CD4-positive, alpha-beta T cell treated with Interleukin-4 for 1 hour (primary cell): ENCODE measurements at places on chromosomes 6 and 20.
A peak's percentile ranks its signal among the peaks of the same experiment; 100 is the strongest.

GRCh38 chr6:105372849-105373182, 30.1 kb downstream of the PREP start:
- DNase-seq: no peak

DNA sequence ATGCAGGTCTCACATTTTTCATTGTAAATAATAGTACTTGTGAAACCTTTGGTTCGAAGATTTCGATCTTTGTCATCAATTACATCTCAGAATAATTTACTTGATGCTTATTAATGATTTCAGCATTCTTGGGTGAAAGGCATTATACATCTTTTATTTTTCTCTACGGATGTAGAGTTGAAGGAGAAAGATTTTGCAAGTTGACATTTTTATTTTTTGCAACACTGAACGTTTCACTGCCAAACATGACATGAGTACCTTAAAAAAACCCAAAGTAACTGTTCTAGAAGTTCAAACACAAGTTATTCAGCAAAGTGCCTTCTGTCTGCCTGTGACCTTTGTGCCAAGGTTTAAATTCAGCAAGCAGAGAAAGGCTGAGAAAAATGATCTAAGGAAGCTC, 97.3 kb upstream of the SGK1 start:
- no peak for DNase-seq

- DNase-seq: peak; percentile 8
Measured at GRCh38 chr6:170173335-170173881, 117.5 kb downstream of the DLL1 start.

GRCh38 chr6:26311385-26312095, 53.5 kb upstream of the BTN3A2 start:
- DNase-seq: peak; percentile 72

DNA sequence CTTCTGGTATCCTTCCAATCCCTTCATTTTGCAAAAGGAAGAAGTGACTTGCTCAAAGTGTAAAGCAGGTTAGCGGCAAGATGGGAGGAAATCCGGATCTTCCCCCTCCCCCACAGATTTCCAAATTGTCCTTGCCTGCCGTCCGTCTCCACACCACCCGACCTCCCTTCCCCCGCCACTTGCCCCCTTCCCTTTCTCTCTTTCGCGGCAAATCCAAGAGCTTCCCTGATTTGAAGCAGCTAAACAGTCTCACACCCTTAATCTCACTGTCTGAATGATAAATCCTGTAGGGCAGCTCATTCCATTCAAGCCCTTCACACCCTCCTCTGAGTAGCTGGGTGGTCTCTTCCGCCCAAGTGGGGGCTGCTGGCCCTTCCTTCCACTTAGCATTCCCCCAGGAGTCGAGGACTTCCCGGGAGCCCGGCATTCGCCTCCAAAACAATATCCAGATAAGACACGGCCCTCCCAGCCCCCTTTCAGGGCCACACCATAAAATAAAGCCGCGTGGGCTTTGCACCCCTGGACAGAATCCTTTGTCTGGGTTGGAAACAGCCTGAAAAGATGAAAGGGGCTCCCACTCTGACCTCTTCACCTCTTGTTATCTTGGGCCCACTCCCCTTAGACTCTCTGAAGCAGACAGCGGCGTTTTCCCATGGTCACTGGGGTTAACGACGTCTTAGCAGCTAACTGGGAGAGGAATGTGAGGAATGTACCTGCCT, 44.0 kb upstream of the PIM1 start:
- no peak for DNase-seq

GRCh38 chr20:22525821-22526220, 58.6 kb downstream of the FOXA2 start:
- no peak for DNase-seq

GRCh38 chr6:12490904-12491571, 200.9 kb downstream of the EDN1 start:
- no peak for DNase-seq

- no peak for DNase-seq
Measured at GRCh38 chr6:168219804-168220203, 99.8 kb downstream of the DACT2 start.

- no peak for DNase-seq
Measured at GRCh38 chr6:74705451-74705850, 500.4 kb downstream of the COL12A1 start.

GRCh38 chr6:118706702-118707101, 55.3 kb upstream of the CEP85L start:
- DNase-seq: no peak

- DNase-seq: no peak
Measured at GRCh38 chr6:41064841-41065240, 7.3 kb downstream of the OARD1 start.

- no peak for DNase-seq
Measured at GRCh38 chr20:17854307-17854903, 114.2 kb downstream of the SNX5 start.

DNA sequence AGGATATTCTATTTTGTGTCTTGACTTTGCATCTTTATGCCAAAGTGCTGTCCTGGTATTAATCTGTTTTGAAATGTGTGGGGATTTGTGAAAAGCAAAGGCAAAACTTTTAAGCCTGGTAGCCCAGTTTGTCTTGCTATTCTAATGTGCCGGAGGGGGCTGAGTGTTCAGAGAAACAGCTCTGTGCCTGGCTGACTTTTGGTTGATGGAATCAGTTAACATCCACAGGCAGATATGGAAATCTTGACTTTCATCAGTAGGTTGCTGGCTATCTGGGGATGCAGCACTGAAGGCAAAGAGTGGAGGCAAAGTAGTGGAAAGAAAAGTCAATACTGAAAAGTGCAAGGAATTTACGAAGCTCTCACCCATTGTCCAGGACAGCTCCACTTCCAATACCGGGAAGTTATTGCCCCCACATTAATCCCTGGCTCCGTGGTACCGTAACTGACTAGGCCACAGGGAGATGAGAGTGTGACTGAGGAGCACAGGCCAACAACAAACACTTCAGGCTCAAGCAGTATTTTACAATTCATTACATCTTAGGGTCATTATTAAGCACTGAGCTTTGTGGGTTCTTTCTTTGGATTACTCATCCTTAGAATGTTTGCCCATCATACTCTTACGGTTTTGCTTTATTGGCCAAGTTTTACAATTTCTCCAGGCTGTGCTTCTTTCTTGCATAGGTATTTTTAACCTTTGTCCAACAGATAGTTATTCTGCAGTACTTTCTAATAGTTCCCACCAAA, 164.6 kb downstream of the MTFR2 start:
- no peak for DNase-seq

- DNase-seq: peak; percentile 22
Measured at GRCh38 chr6:35804996-35805736, at the start of gene LHFPL5. Gene LHFPL5 (plus strand): TSS chr6:35805352. CDS start chr6:35805671, 319 bp downstream.

- no peak for DNase-seq
Measured at GRCh38 chr6:162862462-162862861, 134.7 kb downstream of the PACRG start.

DNA sequence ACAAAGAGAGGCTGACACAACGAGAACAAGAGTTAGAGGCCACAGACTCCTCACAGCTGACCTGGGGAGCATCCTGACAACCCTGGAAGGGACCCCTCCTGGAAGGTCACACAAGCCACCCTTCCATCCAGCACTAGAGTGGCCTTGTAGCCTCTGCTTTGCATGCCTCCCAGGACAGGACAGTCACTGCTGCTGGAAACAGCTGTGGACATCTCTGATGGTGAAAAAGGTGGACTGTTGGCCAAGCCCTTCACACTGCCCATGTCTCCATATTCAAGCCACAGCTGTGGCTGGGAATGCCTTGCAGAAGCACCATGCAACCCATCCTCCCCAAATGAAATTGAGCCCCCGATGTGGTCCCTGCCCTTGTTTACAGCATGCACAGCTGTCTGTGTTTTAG, 102.1 kb upstream of the SRSF6 start:
- DNase-seq: no peak

DNA sequence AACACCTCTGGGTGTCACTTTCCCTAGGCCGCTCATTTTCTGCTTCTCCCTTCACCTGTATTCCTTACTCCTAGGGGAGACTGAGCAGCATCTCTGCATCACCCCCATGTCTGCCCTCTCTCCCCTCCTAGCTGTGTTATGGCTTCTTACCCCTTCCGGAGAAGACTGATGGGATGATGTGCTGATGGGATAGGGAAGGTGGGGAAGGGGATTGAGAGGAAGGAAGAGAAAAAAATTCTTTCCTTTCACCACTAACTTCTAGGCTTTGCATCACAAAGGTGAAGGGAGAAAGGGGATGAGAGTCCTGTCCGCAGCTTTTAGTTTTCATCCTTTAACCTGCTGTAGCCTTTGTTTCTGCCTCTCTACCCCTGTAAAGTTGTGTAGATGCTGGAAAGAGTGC, 26.7 kb downstream of the AKAP7 start:
- DNase-seq: no peak

GRCh38 chr20:37421060-37421905, 75.3 kb downstream of the SRC start:
- no peak for DNase-seq

DNA sequence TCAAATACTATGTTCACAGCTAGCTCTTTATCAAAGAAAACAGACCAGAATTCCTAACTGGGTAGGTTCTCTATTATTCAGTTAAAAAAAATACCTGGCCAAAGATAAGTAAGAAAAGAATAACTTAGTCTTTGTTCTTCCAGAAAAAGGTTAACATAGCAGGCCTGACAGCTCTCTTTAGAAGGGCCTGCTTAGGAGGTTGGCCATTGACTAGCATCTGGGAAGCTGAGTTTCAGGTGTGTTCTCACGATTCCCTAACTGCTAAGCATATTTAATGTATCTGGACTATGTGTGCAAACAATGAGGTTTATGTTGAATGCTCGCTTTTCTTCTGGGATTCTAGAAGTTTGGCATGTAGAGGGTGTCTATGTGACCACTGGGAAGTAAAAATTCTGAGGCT, 618.9 kb downstream of the HACE1 start:
- no peak for DNase-seq

GRCh38 chr6:167528239-167528638, 203.4 kb downstream of the TTLL2 start:
- no peak for DNase-seq

GRCh38 chr20:44695674-44696300, 19.4 kb upstream of the CCN5 start:
- DNase-seq: no peak

- DNase-seq: no peak
Measured at GRCh38 chr6:54050750-54051149, 60.5 kb upstream of the MLIP start.

- DNase-seq: no peak
Measured at GRCh38 chr6:5241252-5241651, 19.5 kb downstream of the LYRM4 start.

GRCh38 chr6:21885111-21885510, 291.6 kb downstream of the SOX4 start:
- DNase-seq: no peak

- DNase-seq: no peak
Measured at GRCh38 chr6:89602166-89602565, 36.4 kb downstream of the LYRM2 start.

- DNase-seq: no peak
Measured at GRCh38 chr6:168515376-168515775, 74.4 kb downstream of the SMOC2 start.

DNA sequence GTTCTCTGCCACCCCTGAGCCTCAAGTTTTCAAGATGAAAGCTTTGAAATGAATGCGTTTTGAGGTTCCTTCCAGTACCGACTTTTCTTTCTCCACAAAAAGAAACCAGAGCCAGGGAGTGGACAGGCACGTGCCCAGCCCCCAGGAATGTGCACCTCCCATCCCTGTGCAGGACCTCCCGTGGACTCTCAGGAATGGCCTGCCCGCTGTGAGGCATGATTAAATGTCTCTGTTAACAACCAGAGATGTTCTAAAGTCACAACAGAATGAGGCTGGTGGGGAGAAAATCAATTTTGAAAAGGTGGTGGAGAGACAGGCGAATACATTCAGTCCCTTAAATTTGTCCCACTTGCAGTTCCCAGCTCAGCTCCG, 1.5 kb downstream of the TGM3 start:
- DNase-seq: no peak
